Activated CD4-positive, alpha-beta T cell treated with anti-CD3 and anti-CD28 coated beads for 4 hours (primary cell): ENCODE measurements at places on chromosomes 2 and 18.

- DNase-seq = no peak
Measured at GRCh38 chr2:134161170-134161547, 92.7 kb upstream of the MGAT5 start.

DNA sequence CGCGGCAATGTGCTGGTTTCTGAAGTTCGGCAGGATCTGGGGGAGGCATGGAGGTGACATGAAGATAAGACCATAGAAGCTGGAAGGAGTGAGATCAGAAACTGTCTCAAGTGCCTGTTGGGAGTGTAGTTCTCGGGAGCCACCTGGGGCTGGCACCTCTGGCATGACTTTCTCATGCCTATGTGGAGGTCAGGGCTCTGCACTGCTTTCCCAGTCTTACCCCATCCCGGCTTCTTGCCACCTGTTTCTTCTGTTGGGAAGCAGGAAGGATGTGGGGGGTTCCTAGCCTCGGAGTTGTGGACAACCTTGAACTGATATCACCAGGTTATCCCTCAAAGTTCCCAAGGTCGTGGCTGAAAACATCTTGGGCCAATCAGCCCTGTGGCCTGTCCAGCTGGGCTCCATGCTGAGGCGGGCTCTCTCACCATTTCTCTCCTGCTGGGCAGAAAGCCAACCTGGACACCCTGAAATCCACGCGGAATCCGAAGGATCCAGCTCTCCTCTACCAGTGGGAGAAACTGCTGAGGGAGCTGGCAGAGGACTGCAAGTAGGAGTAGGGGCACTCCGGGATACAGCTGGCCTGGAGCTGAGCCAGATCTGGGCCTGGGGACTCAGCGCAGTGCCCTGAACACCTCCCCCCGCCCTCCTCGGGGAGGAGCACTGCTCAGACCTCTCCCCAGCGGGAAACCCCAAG, 42.5 kb downstream of the FER1L5 start:
- no peak for DNase-seq

DNA sequence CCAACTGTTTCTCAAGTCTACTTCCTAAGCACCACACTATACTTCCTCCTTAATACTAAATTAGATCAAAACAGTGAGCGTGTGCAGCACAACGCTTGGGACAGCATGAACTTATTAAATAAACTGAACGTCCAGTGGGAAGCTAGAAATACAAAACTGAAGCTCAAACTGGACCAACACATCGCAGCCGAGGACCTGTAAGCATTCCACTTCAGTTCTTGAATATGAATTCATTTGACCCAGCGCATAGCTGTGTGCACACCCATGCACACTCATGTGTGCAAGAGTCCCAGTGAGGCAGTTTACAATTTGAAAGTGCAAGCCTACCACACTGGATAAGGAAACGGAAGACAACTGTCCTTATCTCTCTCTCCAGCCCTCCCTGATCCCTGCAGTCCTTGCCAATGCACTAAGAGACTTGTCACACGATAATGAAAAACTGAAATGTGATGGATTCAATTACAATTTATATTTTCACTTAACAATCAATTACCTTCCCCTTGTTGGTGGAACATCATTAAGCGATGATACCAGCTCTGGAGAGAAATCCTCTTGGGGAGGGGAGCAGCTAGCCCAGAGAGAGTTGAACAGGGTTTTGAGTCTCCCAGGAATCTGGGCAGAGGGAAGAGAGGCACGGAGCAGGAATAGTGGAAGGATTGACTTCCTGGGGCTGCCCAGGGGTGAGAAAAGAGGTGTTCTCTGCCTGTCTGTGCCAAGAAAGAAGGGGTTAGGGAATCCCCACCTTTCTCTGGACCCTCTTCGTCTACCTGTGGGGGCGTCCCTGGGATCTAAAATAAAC, 186.5 kb upstream of the KLHL29 start:
- DNase-seq = no peak

DNA sequence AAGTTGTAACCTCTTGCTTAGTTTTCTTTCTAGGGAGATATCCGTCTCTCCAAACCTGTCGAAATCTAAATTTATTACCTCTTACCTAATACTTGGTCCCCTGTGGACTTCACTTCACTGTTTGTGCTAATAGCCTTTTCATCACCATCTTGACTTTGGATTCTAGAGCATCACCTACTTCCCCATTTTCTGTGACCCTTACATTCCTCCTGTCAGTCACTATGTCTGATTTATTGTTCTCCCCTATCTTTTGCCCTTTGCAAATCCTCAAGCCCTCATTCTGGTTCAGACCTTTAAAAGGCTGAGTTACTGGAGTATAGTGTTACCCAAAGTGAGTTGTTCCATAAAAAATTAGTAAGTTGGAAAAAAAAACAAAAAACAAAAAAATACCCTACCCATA, 7.5 kb downstream of the MYO1B start:
- DNase-seq = no peak

GRCh38 chr2:23690421-23691105, 236.4 kb downstream of the ATAD2B start:
- DNase-seq = no peak

- DNase-seq = no peak
Measured at GRCh38 chr2:129550536-129550935, 428.9 kb upstream of the RAB6C start.

- DNase-seq = no peak
Measured at GRCh38 chr2:160075171-160075570, 12.8 kb upstream of the PLA2R1 start.

- DNase-seq = peak; percentile 20
Measured at GRCh38 chr2:71545572-71546274, 92.4 kb downstream of the DYSF start.

DNA sequence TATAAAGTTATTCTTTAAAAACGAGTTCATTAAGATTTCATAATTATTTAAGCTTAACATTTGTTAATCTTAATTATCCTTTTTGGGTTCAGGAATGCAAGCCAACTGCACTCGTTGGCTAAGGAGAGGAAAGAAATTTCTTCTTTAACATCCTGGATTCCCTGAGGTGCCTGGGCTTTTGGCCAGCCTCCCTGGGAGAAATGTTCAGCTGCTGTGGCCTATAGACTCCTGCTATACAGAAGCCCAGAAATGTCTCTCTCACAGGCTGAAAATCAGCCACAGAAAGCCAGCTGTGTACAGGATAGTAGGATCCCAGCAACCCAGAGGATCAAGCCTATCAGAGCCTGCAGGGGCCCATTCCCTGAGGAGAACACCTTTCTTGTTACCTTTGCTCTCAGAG, 430.3 kb downstream of the XIRP2 start:
- DNase-seq = no peak

DNA sequence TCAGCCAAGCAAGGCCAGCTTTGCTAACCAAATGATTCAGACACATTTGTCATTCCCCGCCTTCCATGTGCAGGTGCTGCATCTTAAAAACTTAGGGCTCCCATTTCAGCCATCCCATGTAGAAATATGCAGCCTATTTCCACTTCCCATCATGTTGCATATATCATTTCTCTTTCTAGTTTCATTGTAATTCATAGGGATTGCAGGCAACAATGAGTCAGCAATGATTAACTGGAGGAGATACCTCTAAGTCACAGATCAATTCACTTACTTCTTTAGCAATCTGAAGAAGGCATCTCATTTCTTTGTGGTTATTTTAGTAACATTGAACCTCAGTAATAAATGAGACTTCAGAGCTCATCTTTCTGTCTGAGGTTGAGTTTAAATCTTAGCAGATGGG, 276.1 kb upstream of the PKDCC start:
- no peak for DNase-seq

DNA sequence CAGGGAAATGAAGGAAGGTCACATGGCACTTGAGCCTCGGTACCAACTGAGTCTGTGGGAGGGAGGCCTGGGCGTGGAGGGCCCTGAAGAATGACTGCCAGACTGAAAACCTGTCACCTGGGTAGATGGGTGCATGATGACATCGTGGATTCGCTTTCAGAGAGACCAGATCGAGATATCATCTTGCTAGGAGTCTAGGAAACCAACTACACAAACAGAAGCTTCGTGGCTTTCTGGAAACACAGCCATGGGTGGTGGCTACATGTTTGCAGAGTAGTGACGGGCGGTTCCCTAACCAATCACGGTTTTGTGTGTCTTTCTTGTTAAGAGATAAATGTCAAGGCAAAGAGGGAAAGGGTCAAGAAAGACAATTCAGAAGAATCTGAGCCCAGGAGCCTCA, 155.0 kb downstream of the EIPR1 start:
- DNase-seq = peak; percentile 44

DNA sequence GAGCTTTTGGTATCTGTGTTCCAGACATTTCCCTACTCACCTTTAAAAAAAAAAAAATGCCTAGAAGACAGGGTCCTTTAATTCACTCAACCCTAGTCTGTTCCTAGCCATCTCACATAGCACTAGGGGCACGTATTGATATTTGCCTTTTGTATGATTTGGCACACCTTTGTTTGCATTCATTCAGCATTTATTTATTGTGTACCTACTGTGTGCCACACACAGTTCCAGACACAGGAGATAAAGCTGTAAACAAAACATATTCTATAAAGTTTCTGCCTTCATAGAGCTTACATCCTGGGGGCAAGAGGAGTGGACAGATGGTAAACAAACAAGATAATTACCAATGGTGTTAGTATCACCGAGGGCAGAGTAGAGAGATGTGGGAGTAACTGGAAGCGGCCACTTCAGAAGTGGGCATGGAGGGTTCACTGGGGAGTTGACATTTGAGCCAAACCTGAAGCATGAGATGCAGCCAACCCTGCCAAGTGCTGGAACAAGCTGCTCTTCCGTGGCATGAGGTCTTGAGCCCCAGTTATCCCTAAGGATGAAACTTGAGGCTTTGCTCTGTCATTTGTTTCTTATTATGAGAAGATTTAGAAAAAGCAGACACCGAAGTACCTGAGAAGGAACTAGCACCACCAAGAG, 18.2 kb downstream of the MAPRE2 start:
- no peak for DNase-seq

DNA sequence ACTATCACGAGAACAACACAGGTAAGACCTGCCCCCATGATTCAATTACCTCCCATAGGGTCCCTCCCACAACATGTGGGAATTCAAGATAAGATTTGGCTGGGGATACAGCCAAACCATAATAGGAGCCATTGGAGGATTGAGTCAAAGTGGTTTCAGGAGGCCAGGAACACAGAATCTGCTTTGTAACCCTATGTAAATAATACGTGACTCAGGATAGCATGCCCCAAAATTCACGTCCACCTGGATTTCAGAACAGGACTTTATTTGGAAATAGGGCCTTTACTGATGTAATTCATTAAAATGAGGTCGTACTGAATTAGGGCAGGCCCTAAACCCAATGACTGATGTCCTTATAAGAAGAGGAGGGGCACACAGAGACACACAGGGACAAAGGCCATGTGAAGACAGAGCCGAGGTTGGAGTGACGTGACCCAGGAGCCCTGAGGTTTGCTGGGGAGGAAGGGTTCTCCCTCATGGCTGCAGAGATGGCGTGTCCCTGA, 16.0 kb upstream of the CNDP2 start:
- DNase-seq = no peak

GRCh38 chr2:38370664-38371063, 6.4 kb downstream of the ATL2 start:
- DNase-seq = no peak

DNA sequence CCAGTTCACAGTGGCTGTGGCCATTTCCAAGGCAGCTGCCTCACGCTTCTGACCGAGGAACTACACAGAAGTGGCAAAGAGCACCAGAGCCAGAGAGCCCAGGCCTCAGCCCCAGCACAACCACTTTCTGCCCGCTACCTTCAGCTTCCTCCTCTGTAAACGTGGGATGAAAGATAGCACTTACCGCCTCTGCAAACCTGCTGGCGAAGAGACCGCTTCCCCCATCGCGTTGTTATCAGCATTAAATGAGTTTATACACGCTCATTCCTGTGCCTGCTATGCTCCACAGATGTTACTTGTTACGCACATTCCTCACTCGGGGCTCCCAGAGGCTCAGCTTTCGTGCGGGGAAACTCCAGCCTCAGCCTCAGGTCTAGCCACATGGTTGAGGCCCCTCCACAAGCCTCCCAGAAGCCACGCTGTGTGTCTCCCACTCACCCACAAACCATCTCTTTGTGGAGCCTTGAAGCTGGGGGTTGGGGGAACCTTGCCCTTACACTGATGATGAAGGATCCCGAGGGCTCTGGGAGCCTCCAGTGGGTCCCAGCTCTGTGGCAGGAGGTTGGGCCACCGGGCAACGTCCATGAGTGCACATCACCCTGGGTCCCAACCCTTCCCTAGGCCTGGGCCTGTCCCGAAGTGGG, 63.3 kb upstream of the SMAD7 start:
- DNase-seq = no peak

GRCh38 chr2:29061176-29061575, 13.1 kb downstream of the PCARE start:
- no peak for DNase-seq

DNA sequence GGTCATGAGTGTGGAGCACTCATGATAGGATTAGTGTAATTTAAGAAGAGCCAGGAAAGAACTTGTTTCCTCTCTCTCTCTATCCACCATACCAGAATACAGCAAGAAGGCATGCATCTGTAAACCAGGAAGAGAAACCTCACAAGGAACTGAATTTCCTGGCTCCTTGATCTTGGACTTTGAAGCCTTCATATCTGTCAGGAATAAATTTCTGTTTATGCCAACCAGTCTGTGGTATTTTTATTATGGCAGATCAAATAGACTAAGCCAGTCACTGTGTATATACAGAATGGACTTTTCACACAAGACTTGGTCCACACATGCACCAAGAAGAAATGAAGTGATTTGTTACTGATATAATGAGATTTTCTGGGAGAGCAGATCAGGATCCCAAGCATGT, 930.1 kb upstream of the TMEFF2 start:
- DNase-seq = no peak

GRCh38 chr2:234587341-234588053, 90.6 kb upstream of the ARL4C start:
- DNase-seq = no peak

- no peak for DNase-seq
Measured at GRCh38 chr18:26723981-26724380, 141.5 kb downstream of the AQP4 start.

- no peak for DNase-seq
Measured at GRCh38 chr2:105076121-105076520, 38.3 kb downstream of the MRPS9 start.

- no peak for DNase-seq
Measured at GRCh38 chr2:224689539-224689938, 26.6 kb downstream of the CCDC195 start.

- DNase-seq = no peak
Measured at GRCh38 chr2:9269695-9270360, 63.2 kb downstream of the ASAP2 start.

DNA sequence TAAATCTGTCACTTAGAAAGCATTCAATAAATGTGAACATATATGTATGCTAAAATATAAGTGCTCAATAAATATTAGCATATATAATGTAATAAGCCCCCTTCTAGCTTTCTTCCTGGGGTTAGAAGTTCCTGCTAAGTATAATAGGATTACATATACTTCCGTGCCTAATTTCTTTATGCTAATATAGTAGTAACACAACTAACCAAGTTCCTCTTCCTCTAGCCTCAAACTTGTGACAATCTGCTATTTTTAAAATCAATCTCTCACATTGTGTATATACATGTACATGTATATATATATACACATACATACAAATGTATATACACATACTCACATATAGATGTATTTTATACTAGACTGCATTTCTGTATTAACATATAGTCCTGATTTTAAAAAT, 32.2 kb downstream of the TLK1 start:
- no peak for DNase-seq

GRCh38 chr2:168495524-168495923, 39.5 kb downstream of the CERS6 start:
- DNase-seq = no peak
